GM04504 (cell line): ENCODE measurements at places on chromosomes 7 and 10.

GRCh38 chr10:33556620-33557019 is 222.2 kb upstream of the NRP1 start:
- DNase-seq: no peak

DNA sequence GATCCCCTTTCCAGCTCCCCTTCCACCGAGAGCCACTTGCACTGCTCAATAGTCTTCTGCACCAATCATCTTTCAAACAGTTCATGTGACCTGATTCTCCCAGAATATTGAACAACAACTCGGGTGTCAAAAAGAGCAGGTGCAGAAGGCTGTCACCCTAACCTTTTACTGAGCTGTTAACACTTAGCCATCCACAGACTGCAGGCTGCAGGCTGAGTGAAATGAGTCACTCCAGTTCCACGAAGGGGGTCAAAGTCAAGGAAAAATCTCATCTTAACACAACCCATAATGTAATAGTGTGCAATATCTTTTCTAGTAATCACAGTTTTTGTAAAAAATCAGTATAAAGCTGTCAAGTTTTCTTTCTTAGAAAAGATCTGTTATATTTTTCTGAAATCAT is 63.1 kb downstream of the MTPAP start:
- DNase-seq: no peak

- no peak for DNase-seq
These were observed 29.6 kb downstream of the DMBT1 start for GRCh38 chr10:122590153-122590552.

DNA sequence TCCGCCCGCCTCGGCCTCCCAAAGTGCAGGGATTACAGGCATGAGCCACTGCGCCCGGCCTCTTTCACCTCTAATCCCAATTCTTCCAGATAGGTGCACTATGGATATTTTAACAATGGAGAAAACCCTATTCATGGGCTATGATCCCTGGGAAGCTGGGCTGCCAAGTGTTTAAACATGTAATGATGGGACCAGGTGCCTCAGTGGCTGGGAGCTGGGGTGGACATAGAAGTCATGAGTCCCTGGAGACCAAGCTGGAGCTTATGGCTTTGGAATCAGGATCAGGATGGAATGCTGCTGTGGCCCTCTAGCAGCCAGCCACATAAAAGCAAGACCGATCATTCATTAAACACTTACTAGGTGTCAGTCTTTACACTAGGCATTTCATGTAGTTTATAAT is 41.8 kb upstream of the IGFBP3 start:
- no peak for DNase-seq

DNA sequence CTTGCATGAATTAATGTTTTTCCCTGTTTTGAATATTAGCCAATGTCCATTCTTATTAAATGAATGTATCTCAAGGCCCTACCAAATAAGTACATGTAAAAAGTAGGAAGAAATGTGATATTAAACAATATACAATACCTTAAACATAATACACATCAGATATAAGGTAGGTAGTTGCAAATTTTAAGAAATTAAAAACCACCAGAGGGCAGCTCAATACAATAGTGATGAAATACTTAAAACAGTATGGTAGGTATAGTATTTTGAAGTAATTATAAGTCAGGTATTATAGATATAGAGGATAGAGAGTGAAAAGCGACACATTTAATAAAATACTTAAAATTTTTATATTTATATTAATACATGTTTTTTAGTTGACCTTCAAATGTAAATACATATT is 43.6 kb upstream of the CDK14 start:
- no peak for DNase-seq

DNA sequence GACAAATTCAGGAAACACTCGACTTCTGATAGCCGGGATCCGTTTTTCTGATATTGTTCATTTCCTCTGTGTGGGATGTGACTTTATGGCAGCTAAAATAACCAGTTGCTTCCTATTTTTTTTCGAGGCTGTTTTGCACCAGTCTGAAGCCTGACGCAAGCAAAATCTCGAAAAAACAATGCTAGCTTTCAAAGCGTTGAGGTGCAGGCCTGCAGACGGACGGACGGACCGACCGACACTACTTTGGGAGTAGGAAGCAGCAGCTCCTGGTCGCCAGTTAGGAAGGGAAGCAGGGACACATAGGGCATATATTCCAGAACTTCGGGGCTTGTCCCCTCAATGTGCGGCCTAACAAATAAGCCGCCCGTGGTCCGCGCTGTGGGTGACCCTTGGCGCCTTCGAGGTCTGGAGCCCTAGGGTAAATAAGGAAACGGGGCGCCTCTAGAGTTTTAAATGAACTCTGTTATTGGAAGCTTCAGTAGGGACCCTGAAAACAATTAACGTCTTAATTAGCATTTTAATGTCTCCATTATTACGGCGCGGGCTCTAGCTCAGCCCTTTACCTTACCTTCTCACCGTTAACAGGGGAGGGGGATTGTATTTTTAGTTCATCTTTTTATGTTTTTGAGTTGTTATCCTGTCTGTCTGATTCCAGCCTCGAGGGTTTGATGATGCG is 1.3 kb downstream of the HHEX start:
- no peak for DNase-seq
